Mammary epithelial cell (primary cell): ENCODE measurements at places on chromosomes 2 and 18. TPM values are rescaled to one million over a fixed set of nuclear protein-coding genes. Genes with fewer than 3 reads are reported as not detected.

Gene COL4A3
- not detected for total RNA-seq

- DNase-seq: peak; percentile 63
Observed at GRCh38 chr18:12306752-12307700, 1.0 kb upstream of the TUBB6 start.

GRCh38 chr18:26637324-26637723 is 89.0 kb upstream of the KCTD1 start:
- DNase-seq: no peak

Gene TWSG1
- 63.8 TPM for total RNA-seq
